Stromal cell of bone marrow (primary cell): ENCODE measurements at places on chromosomes 5 and 9.

GRCh38 chr5:125011014-125011413, 264.6 kb upstream of the ZNF608 start:
- DNase-seq = no peak

GRCh38 chr9:91693226-91693625, 256.8 kb downstream of the ROR2 start:
- no peak for DNase-seq

- no peak for DNase-seq
Measured at GRCh38 chr5:15682566-15682965, 182.6 kb downstream of the FBXL7 start.

- no peak for DNase-seq
Measured at GRCh38 chr5:31561946-31562345, 29.8 kb downstream of the C5orf22 start.

DNA sequence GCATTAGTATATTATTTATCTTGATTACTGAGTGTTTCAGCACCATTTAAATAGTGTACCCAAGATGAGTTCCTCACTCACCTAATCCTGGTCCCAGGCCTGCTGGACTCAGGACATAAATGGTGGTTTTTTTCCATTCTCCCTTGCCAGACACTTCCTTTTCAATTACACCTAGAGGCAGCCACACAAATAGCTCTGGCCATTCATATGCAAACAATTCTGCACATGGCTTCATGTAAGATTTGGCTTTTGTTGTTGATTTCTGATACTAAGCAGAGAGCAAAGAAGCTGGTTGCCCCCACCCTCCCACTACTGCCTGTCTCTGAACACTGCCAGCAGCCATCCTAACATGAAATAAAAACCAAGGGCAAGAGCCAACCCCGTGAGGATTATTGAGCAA, 180.4 kb downstream of the SEMA5A start:
- no peak for DNase-seq

- DNase-seq = no peak
Measured at GRCh38 chr9:14179449-14179848, 134.5 kb downstream of the NFIB start.

DNA sequence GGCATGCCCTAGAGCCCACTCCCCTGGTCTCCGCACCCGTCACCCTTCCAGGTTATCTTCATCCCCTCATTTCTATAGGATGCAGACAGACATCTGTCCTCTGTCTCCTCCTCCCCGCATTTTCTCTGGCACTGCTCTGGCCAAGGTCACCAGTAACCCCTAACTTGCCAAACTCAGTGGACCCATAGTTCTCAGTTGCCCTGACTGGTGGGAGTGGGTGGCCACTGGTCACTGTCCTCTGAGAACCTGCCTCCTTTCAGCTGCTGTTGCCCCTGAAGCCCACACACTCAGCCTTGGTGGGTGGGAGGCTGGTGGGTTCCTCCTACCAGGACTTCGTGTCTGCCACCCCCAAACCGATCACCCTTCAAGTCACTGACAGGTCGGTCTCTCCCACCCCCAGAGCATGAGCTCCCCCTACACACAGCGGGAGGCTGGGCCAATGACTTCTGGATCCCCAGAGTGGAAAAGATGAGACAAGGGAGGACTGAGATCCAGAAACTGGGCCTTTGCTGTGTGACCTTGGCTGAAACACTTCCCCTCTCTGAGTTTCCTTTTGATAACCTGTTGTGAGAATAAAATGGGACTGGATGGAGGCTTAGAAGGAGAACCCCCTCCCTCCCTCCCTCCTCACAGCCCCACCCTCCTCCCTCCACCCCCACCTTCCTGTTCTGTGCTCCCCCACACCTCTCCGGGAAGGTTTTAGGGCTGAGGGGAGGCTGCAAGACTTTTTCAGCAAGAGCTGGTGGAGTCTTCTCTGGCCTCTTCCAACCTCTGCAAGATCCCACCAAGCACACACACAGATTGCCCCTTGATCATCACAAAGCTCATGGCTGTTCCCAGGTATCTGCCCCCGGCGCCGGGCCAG, 2.4 kb upstream of the DBN1 start:
- DNase-seq = no peak

- peak; percentile 51 for DNase-seq
Measured at GRCh38 chr5:89255845-89256463, 373.0 kb upstream of the MEF2C start.

DNA sequence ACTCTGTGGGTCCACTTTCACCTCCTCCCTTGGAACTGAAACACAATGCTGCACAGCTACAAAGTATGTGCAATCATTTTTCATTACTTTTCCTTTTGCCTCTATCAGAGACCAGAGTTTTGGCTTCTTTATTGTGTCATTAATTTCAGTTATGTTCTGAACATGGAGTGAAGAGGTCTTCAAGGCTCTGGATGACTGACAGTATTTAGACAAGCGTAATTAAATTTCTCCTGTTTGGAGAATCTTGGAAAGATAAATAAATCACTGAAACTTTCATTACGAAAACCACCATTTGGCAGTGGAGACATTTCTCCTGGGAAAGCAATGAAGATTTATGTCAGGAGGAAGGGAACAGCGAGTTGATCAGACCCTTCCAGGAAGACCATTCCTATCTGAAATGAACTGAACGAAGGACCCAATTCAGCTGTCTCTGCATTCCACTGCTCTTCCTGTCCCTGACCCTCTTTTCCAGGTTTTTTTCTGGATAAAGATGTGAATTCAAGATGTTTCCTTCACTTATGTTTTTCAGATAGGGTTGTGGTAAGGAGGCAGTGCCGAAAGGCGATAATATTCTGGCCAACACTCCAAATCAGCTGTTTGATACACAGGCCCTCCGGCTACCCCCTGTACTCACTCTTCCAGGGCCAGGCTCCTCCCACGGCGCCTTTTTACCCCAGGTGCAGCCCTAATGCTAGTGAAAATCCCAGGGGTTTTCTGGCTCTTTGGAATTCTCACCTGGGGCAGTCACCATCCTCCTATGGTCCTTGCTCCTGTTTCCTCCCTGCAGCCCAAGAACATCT, 77.2 kb upstream of the OSMR start:
- no peak for DNase-seq

DNA sequence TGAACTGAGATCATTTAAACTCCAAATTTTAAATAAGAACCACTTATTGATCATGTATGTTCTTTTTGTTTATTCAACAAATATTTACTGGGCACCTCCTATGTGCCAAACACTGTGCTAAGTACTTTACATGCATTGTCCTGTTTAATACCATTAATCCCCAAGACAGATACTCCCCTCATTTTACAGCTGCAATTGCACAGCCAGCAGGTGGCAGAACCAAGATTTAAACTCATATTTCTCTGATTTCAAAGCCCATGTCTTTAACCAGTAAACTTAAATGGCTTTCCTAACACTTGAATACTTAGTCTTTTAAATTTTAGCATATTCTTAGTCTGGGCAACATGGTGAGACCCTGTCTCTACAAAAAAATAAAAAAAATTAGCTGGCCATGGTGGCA, 43.4 kb upstream of the KIAA1958 start:
- DNase-seq = peak; percentile 1

GRCh38 chr9:2320114-2320513, 301.5 kb upstream of the VLDLR start:
- DNase-seq = no peak

DNA sequence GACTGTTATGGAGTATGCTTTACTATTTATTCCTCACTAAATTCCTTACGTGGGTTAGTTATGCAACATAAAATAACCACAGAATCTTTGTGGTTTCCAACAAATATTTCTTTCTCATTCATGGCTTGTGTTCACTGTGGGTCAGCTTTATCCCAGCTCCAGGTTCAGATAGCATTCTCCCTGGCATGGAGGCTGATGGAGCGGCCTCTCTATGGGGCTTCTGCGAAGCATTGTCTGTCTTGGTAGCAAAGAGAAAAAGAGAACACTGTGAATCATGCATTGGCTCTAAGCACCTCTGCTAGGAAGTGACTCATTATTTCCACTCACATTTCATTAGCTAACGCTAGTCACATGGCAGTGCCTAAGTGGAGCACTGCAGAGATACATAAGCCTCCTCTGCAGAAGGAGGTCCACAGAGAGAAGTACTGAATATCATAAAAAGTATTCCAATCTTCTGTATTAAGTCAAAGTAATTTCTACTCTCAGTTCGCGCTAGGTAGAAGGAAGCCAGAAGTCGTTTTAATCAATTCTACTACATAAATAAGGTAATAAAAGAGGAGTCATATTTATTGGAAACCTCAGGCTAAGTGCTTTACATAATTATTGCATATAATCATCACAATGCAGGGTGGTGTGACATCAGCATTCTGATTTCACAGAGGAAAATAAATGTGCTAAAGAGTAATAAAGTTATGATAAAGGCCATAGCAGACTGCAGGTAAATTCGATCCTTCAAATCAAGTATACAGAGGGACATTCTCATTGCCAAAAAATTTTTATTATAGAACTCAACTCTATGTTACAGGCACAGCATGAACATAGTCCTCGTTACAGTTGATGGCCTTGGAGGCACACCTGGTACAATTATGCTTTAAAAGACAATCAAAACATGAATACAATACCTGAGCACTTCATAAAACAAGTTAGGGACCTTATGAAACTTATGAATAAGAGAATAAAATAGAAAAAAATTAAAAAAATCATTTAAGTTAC, 531.1 kb downstream of the CETN3 start:
- peak; percentile 89 for DNase-seq

- no peak for DNase-seq
Measured at GRCh38 chr9:129626625-129627284, 792 bp downstream of the NTMT1 start.

DNA sequence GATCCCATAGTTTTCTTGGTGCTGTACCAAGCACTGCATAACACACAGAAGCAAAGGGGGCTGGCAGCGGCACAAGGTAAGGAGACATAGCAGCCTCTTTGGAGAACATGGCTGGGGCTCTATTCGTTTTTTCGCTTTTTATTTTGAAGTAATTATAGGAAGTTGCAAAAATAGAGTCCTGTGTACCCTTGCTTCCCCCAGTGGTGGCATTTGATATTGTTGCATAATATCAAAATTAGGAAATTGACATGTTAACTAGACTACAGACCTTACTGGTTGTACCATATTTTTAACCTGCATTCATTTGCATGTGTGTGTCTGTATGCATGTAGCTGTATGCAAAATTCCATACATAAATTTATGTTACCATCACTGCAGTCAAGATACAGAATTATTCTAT, 6.6 kb upstream of the UBQLN1 start:
- no peak for DNase-seq

- no peak for DNase-seq
Measured at GRCh38 chr5:136772491-136772890, 407.1 kb upstream of the TRPC7 start.

DNA sequence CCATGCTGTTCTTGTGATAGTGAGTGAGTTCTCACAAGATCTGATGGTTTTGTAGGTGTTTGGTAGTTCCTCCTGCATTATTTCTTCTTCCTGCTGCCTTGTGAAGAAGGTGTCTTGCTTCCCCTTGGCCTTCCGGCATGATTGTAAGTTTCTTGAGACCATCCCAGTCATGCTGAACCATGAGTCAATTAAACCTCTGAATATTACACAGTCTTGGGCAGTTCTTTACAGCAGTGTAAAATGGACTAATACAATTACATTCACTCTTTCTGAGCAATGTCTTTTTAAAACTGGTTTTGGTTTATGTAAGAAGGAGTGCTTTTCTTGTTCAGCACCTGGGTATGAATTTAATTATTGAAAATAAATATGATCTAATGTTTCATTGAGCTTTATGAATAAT, 50.7 kb upstream of the ARRDC3 start:
- no peak for DNase-seq

- peak; percentile 4 for DNase-seq
Measured at GRCh38 chr5:92916036-92916435, 665.0 kb downstream of the NR2F1-AS1 start.

DNA sequence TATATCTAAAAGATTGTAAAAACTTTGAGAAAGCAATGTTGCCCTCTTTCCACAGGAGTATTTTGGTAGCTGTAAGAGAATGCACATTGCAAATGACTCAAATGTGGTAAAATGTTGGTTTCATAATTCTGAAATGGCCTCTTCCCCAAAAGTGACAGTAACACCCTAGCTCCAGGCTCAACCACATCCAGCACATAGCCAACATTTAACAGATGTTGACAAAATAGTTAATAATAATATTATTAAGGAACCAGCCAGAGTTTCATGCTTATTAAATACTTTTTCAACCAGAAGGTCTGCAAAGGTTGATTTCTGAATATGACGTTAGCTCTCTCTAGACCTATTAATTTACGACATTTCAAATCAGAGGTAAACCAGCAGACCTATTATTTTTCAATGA, 1.3 kb downstream of the ANXA1 start:
- DNase-seq = no peak

- DNase-seq = no peak
Measured at GRCh38 chr5:35908228-35908627, 30.2 kb downstream of the CAPSL start.

DNA sequence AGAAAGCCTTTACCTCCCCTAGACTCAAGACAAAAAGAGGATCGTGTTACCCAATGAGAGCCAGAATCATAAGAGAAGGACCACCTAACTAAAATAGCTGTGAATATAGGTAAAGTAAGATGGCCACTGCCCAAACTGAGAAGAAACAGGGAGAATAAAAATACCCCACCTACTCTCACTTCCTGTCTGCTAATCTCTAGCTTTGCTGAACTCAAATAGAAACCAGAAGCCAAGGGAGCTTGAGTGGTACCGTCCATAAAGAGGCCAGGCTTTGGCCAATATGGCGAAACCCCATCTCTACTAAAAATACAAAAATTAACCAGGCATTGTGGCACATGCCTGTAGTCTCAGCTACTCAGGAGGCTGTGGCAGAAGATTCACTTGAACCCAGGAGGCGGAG, 123.0 kb upstream of the FST start:
- no peak for DNase-seq

DNA sequence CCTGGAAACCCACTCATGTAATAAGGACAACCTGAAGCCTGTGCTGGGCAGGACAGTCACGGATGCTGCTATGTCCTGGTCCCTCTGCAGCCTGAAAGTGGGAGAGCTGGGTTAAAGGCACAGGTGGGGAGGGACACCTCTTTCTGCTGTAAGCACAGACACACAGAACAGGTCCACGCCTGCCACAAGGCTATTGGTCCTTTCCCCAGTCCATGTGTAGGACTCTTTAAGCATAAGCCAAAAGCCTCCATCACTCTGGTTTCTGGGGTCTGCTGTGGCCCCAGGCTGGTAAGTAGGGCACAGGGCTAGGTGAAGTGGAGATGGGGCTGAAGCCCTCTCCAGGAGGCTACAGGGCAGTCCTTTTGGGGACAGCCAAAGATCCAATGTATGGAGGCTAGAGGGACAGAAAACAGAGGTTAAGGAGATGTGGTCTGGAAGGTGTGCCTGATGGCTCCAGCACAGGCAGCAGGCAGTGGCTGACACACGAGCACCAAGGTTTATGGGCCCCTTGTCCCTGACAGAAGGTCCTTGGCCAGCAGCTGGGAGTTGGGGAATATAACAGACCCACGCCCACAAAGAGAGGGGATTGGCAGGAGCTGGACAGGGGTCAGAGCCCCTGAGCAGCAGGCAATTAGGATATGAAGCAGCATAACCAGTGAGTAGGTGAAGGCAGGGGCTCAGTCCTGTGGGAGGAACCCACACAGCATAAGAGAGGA, 203.6 kb upstream of the MVB12B start:
- no peak for DNase-seq

- no peak for DNase-seq
Measured at GRCh38 chr9:60546406-60546805, 367.8 kb upstream of the SPATA31A5 start.

GRCh38 chr5:100519075-100519474, 16.1 kb upstream of the FAM174A start:
- DNase-seq = no peak

GRCh38 chr9:118336250-118336942, 632.2 kb downstream of the TLR4 start:
- no peak for DNase-seq
